ENCODE measurements at places on chromosomes 11 and 22. TPM values are rescaled to one million over a fixed set of nuclear protein-coding genes. Genes with fewer than 3 reads are reported as not detected.

FXYD2 gene
- total RNA-seq, result 0.82 TPM

GRCh38 chr11:61049063-61049377, 53.3 kb upstream of the CD5 start:
- DNase-seq, result no peak

- no peak for DNase-seq
Measured at GRCh38 chr11:116598036-116598435, 174.8 kb downstream of the BUD13 start.

- no peak for DNase-seq
Measured at GRCh38 chr11:9575260-9576240, 2.1 kb downstream of the WEE1 start.

DNA sequence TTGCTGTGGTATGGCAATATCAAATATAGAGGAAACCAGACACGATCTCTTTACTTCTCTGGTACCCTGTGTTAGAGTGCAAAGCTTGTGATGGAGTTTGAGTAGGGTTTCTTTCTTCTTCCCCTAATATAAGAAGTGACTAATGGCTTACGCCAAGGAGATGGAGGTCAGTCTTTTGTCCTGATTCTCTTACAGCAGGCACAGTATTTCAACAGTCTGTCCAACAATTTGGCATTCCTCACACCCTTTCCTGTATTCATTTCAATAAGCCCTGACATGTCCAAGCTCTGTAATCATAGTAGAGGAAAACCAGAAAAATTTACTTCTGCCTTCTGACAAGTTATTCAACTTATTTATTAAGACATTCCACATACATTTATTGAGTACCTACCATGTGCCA, 546.2 kb downstream of the TMEM135 start:
- no peak for DNase-seq

All from frontal cortex (tissue), 4 donors.